HCT116 (cell line): ENCODE measurements at places on chromosomes 5 and 9.

DNA sequence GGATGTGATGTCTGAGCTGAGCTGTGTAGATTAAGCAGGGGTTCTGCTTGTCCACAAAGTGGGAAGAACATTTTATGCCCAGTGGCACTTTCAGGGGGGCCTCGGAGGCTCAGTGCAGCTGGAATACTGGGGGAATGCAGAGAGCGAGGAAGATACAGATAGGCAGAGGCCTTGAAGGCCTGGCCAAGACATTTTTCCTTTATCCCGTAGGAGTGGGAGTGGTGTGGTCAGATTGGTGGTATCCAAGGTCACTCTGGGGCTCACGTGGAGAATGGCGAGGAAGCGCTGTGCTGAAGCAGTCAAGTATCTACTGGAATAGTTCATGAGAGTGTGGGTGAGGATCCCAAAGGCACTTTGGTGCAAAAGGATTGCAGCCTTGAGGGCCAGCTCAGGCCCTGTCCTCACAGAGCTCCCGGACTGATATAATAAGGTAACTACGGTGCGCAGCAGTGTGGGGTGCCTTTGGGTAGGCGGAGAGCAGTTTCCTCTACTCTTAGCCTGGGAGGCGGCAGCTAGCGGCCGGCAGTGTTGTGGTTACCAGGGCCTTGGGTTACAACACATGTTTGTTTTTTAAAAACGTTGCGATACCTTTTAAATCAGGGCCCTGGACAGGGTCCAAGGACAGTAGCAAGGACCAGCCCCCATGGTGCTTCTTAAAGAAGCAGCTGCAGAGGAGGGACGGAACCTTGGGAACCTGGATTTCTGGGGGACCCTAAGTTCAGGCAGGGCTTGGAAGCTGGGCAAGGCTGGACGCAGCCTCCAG, 10.8 kb upstream of the CCDC69 start:
- no peak for DNase-seq

DNA sequence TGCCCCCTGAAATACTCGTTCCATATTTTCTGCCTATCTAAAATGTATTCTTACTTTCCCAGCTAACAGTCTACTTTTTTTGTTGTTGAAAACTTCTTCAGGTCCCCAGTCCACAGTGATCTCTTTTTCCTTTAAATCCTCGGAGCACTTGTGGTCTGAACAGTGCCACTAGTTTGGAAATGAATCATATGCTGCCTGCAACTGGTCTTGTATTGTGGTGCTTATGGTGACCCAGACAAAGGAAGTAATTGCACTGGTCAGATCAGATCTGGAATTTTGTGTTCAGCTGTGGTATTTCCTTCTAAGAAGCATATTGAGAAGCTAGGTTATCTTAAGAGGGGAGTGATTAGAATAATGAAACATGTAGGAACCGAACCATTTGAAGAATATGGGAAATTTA, 2.9 kb downstream of the UNC13B start:
- no peak for DNase-seq

DNA sequence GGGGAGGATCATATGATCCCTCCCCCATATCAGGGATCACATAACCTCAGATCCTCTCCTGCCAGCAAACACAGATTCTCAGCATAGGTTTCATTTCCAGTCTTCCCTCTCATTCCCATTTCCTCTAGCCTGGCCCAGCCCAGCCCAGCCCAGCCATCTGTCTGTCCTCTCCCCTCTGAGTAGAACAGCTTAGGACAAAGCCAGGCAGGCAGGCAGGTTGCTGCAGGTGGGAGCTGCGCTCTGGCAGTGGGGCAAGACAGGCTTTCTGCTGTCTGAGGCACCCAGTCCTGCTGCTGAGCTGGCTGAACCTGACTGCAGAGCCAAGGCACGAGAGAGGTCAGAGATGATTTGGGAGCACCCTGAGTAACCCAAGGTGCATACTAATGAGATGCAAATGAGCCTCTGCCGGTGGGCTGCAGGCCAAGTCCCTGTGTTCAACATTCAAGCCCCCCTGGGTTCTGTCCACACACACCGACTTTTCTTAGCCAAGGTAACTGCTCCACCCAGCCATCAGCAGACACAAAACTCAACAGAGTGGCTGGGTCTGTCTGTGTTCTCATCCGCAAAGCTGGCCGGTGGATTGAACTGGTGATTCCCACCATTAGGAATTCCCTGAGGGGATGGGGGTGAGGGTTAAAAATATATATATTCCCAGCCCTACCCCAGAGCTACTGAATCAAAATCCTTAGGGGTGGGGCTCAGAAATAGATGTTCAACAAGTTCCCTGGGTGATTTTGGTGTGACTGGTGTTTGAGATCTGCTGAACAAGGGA, 9.1 kb downstream of the FAT2 start:
- no peak for DNase-seq

GRCh38 chr5:168219515-168220410, 71.7 kb upstream of the WWC1 start:
- peak; percentile 68 for DNase-seq

- DNase-seq = no peak
Observed at GRCh38 chr5:76269259-76269931, 133.7 kb upstream of the IQGAP2 start.

DNA sequence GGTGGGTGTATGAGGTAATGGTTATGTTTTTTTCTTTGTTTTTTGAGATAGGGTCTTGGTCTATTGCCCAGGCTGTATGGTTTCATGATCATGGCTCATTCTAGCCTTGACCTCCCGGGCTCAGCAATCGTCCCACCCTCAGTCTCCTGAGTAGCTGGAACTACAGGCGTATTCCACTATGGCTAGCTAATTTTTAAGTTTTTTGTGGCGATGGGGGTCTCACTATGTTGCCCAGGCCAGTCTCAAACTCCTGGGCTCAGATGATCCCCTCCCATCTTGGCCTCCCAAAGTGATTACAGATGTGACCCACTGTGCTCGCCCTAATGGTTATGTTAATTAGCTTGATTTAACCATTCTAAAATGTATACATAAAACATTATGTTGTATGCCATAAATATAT, 5.6 kb downstream of the CNTLN start:
- DNase-seq = no peak

DNA sequence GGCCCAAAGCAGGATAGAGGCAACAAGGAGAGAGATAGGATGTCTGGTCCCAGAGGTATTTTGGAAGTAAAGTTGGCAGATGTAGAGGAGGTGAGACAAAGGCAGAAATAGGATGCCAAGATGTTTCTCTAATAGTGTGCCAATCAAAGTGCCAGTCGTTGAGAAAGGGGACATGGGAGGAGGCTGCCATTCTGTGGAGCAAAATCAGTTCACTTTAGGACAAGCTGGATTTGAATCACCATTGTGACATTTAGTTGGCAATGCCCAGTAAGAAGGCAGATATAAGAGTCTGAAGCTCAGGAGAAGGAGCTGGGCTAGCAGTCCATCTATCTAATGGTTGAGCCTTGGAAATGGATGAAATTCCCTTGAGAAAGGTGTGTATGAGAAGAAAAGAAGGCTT, 53.8 kb downstream of the ADRB2 start:
- no peak for DNase-seq

DNA sequence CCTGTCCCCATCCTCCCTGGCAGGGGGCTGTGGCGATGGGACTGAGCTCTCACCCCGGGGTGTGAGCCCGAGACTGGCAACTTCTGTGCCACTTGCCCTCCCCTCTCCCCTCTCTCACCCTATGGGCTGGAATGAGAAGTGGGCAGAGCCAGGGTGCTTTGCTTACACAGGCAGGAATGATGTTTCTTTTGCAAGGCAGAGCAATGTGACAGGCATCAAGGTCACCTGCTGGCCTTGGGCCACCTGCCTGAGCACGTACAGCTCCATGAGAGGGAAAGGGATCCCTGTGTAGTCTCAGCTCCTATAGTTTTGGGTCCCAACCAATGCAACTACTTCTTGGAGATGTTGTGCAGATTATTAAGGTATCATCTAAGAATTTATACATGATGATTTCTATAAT, 252.8 kb upstream of the DAP start:
- DNase-seq = no peak

GRCh38 chr5:103473725-103474124, 88.9 kb downstream of the NUDT12 start:
- DNase-seq = no peak

DNA sequence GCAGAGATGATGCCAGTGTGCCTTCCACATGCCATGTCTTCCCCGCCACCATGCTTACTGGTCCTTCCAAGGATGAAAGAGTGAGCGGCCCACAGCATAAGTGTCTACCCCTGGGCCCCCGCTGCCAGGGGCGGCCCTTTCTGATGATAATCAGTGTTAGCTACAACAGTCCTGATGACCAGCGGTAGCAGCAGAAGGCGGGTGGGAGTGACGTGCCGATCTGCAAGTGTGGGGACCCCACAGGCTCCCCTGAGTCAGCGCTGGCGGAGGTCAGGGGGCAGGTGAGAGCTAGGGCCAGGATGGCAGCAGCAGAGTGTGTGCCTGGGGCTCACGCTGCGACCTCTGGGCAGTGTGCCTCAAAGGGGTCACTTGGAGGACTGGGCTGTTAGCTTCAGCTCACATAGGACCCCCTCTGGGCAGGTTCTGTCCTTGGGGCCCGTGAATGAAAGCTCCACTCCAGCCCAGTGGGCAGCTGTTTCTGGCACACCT, 80.4 kb downstream of the HMCN2 start:
- no peak for DNase-seq

DNA sequence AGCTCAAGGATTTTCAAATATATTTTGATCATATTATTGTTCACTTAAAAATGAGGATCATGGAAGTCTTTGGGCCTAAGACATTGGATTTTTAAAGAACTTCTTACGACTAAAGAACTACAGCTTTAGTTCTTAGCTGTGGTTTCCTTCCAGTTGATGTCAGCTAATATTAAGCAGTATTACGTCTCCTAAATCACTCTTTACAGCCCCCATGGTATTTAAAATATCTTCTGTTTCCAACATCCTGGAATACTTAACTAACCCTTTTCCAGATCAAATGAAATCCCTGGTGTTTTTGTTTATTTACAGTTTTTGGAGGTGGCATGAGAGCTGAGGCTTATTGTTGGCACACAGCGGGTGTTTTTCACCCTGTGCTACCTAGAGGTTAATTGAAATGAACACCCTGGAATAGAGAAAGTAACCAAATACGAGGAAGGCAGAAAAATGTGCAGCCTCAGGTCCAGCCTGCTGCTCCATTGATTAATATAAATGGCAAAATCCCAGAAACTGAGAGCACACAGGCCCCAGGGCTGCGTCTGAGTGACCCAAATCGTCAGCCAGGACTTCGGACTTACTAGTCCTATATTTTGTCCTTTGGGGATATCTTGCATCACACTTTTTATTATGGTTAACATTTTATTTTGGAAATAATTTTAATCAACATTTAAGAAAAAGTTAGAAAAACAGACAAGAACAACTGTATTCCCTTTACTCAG, 52.3 kb upstream of the ICE1 start:
- DNase-seq = no peak

- DNase-seq = no peak
Observed at GRCh38 chr9:73872701-73873100, 624.4 kb upstream of the RORB start.

GRCh38 chr5:143824851-143825720, 13.1 kb downstream of the HMHB1 start:
- DNase-seq = peak; percentile 65

DNA sequence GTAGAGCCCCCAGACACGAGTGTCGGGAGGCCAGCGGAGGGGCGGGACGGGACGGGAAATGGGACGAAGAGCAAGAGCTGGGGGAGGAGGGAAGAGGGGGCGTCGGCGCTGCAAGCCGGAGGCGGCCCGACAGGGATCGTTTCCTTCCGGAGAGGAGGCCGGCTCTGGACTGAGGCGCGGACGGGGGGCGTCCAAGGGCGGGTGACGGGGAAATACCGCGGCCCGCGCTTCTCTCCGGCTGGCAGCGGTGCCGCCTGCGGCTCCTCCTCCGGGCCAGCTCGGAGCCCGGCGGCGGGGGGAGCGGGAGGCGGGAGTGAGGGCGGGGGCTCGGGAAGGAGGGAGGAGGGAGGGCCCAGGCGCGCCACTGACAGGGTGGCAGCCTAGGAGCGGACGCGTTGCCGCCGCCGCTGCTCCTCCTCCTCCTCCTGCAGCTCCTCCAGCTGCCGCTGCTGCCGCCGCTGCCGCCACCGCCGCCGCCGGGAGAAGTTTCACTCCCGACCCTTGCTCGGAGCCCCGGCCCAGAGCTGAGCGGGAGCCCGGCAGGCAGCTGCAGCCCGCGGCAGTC, at the start of gene CHSY3:
Gene CHSY3, plus strand, starts transcription at position 364 of the 565 bp plus-strand sequence.
- peak; percentile 46 for DNase-seq

DNA sequence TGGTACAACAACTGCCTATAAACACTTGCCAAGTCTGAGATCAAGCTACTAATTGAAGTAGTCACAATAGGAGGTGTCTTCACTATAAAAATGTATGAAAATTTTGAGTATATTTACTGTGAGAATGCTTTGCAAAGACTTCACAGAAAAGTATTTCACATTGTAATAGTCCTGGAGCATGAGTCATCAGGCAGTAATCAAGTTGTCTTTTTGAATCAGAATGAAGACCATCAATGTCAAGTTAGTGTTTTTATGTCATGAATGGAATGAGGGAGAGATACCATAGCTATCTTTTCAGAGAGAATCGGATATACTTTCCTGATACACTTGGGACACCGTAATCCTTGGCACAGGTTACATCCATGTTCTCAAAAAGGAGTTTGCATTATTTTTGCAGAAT, 466.9 kb upstream of the ARRDC3 start:
- no peak for DNase-seq

GRCh38 chr5:24363789-24364481, 280.8 kb downstream of the CDH10 start:
- DNase-seq = no peak

DNA sequence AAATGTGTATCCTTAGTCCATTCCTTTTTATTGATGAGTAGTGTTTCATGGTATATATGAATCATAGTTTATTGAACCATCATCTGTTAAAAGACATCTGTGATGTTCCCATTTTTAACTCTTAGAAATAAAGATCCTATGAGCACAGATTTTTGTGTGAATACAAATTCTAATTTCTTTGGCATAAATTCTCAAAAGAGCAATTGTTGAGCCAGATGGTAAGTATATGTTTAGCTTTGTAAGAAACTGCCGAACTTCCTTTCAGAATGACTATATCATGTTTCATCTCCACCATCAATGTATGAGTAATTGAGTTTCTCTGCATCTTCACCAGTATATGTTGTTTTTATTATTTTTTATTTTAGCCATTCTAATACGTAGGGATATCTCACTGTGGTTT, 526.4 kb downstream of the CDH10 start:
- no peak for DNase-seq

DNA sequence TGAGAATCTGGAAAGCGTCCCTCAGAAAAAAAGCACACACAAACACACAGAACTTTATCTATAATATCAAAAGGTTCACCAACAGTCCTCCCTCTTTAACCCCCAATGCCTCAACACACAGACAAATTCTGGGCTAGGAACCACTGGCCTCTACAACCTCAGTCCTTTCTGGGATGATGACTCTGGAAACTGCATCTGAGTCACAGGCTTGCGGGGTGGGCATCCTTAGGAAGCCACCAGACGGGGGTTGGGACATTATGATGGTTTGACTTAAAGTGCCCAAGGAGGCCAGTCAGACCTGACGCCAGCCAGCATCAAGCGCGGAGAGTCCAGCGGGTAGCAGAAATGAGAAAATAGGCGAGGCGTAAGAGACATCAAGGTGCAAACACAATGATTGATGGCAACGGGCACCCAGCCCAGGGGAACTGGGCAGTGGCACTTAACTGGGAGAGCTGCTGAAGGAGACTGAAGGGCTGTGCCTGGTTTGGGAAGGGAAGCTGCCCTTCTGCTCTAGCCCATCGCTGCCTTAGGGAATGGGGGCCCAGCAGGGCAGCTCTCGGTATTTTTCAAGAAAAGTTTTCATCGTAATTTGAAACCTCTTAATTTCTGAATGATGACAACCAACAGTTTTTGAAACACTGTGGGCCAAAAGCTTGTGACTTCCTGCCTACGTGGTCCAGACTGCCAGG, 20.7 kb downstream of the SPRY4 start:
- DNase-seq = no peak
